Right atrium auricular region (tissue), 2 donors: ENCODE measurements at places on chromosomes 1 and 21. TPM values are rescaled to one million over a fixed set of nuclear protein-coding genes. Genes with fewer than 3 reads are reported as not detected.

The PLA2G2F gene
- not detected for total RNA-seq

The ADAM30 gene
- not detected for total RNA-seq

The L1TD1 gene
- not detected for total RNA-seq

The RLF gene
- total RNA-seq: 12.6 TPM

The ACTL8 gene
- not detected for total RNA-seq

The CFAP107 gene
- total RNA-seq: not detected

The TSPEAR gene
- not detected for total RNA-seq

The PLXNA2 gene
- total RNA-seq: 23.8 TPM

The TARDBP gene
- 60.8 TPM for total RNA-seq

The HCRTR1 gene
- total RNA-seq: not detected

The TMEM51 gene
- 3.2 TPM for total RNA-seq

The TBX19 gene
- 0.30 TPM for total RNA-seq

The SV2A gene
- total RNA-seq: 1.0 TPM
